ENCODE measurements at places on chromosomes 6 and 20.

- DNase-seq = no peak
Observed at GRCh38 chr20:46023999-46024398, 5.0 kb upstream of the SLC12A5 start.

GRCh38 chr20:37526839-37527637 lies 638 bp downstream of the BLCAP start:
- no peak for DNase-seq

DNA sequence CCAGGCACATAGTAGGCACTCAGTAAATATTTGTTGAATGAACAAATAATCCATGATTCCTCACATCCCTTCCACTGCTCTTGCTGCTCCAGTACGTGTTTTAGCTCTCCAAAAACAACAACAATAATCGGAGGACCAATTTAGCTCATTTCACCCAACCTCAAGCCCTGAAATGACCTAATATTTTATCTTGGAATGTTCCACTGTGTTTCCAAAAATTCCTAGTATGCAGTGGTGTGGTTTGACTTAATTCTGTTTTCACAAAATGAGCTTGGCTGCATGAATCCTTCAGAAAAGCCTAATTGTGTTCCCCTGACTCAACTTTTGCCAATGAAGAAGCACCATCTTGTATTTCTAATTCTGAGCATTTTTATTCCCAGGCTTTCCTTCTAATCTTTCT lies 168.0 kb upstream of the PHACTR1 start:
- DNase-seq = no peak

- no peak for DNase-seq
Observed at GRCh38 chr6:157550114-157550989, 169.4 kb downstream of the ZDHHC14 start.

Data from midbrain (tissue), 1 donor.